ENCODE measurements at places on chromosomes 7 and 10. TPM values are rescaled to one million over a fixed set of nuclear protein-coding genes. Genes with fewer than 3 reads are reported as not detected.

DNA sequence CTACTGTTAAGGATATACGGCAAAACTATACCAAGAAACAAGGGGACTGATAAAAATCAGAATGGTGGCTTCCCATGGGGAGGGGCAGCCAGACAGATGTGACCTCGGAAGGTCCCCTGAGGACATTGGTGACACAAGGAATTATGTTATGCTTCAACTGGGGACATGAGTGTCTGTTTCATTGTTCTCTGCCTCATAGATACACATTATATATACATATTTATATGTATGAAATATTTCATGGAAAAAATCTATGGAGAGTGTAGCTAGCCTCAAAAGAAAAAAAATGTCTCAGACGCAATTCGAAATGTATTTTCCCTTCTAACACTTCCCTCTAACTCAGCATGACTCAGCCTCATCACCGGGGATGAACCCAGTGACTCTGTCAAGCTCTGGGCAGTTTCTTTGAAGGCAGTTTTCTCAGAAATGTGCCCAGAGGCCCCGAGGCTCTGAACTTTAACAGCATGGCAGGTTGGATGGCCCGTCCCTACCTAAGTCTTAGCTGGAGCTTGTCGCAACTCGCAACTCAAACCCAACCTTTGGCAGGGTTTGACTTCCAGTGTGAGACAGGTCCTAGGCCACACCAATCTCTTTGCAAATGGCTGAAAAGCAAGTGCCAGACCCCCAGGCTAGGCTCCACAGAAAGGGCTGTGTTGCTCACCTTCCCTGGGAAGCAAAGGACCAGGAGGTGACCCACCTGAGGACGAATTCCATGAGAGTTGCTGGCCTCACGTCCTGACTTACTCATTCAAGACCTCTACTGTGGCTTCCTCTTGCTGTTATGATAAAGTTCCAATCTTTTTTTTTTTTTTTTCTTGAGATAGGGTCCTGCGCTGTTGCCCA lies 86.9 kb downstream of the CARD11 start:
- DNase-seq: no peak

- no peak for DNase-seq
Observed at GRCh38 chr10:67934336-67934735, 49.9 kb downstream of the SIRT1 start.

DNA sequence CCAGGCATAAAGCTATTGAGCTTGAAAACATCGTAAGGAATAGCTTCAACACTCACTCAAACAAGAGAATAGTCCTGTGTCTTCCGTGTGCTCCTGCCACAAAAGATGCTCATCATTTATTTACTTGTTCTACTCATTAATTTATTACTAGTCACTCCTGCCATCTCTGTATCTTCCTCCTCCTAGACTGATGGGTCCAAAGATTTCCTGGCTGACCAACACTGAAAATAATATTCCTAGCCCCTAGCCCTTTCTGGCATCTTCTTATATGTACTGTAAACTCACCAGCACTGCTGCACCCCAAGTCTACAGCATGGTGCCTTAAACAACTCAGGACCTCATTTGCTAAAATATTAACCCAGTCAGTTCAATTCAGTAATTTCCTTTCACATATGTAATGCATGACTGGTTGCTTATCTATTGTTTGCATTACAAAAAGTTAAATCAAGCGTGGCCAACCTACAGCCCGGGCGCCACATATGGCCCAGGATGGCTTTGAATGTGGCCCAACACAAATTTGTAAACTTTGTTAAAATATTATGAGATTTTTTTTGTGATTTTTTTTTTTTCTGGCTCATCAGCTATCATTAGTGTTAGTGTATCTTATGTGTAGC lies 86.7 kb upstream of the GSDME start:
- DNase-seq: no peak

- DNase-seq: no peak
Observed at GRCh38 chr10:37754538-37755323, 102.7 kb downstream of the ZNF248 start.

GRCh38 chr10:44390585-44391072 lies 5.7 kb upstream of the CXCL12 start:
- no peak for DNase-seq

GRCh38 chr7:129801882-129802281 lies 150.9 kb downstream of the UBE2H start:
- no peak for DNase-seq

- DNase-seq: no peak
Observed at GRCh38 chr10:86085136-86085535, 281.5 kb downstream of the GRID1 start.

CRPPA gene
- polyA plus RNA-seq: 3.6 TPM

ANKRD2 gene
- 0.50 TPM for polyA plus RNA-seq

DNA sequence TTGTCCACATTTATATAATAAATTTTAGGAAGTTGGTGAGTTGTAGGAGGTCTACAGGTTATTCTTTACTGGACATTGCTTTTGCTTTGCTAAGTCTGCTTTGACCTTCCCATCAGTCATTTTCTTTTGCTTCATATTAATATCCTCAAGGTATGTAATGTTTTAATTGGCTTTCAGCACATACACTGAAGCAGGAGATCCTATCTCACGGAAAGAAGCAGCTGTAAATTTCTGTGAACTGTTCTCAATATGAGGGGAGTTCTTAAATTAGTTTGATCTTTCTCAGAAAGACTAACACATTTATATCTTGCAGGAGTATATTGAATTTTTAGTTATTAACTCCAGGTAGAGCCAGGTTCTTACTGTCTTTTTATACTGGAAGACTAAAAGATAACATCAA lies 856.5 kb downstream of the GATA3 start:
- no peak for DNase-seq

GRCh38 chr10:10363217-10363616 lies 654.5 kb upstream of the CELF2 start:
- DNase-seq: no peak

DNA sequence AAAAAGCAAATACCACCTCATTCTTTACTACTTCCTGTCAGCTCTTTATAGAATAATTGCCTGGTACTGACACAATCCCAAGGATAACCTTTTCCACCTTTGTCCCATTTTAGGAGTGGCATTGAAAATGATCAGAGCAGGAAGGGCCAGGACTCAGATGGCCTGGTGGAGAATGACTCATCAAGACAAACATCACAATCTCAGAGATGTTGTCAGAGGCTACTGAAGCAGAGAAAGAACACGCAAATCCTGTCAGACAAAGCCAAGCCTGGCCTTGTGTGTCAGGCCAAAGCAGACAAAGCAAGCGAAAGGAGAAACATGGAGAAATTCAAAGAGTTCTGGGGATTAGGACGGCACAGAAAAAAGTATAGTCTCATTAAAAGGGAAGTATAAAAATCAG lies 40.9 kb downstream of the NSUN6 start:
- DNase-seq: no peak

GRCh38 chr10:43043773-43044447 lies 33.0 kb upstream of the RET start:
- DNase-seq: no peak

DNA sequence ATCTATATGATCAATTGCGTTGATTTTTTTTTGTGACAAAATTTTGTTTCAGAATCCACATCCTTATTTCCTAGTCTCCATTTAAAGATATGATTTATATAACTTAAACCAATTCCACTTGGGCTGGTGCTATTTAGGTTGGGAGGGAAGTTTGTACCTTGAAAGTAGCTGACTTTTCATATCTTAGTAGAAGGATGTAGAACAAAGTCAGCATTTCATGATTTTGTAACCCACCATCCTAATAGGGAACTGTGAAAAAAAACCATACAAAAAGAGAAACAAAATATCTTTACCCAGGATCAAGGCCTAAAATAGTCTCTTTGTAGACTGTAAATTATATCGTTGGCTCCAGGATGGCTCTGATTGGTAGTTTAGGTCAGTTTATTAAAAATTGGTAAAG lies 8.3 kb downstream of the HECTD2 start:
- no peak for DNase-seq

GPR85 gene
- polyA plus RNA-seq: 0.52 TPM

DNA sequence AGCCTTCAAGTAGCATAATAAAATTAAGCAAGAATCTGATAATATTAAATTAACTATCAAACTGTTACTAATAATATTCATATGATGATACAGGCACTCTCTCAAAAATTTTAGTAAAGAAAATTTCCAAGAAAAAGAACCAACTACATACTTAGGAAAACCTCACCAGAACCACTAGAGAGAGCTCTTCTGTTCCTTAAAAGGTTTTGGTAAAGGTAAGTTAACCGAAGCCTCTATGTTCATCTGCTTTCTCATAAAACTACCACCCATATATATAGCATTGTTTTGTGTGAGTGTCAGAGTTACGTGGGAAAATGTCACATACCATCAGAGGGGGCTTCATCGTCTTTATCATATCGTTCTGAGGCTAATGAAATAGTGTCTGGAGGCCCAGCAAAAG lies 20.7 kb downstream of the SKAP2 start:
- no peak for DNase-seq

DNA sequence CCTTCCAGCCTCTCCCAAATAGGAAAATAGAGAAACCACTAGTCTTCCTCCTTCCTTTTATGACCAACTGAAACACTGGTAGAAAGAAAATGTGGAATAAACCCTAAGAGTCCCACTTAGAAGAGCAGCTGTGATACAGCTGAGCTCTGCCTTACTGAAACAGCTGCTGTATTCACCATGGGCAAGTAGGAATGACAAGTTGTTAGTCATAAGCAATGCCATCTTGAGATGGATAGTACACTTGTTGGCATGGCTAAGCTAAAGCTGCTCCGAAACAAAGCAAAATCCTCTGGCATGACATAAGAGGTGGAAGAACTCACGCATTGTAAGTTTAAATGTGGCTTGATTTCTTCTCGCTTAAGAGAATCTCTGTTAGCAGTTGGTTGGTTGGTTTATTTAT lies 48.3 kb upstream of the TMEM236 start:
- DNase-seq: no peak

DNA sequence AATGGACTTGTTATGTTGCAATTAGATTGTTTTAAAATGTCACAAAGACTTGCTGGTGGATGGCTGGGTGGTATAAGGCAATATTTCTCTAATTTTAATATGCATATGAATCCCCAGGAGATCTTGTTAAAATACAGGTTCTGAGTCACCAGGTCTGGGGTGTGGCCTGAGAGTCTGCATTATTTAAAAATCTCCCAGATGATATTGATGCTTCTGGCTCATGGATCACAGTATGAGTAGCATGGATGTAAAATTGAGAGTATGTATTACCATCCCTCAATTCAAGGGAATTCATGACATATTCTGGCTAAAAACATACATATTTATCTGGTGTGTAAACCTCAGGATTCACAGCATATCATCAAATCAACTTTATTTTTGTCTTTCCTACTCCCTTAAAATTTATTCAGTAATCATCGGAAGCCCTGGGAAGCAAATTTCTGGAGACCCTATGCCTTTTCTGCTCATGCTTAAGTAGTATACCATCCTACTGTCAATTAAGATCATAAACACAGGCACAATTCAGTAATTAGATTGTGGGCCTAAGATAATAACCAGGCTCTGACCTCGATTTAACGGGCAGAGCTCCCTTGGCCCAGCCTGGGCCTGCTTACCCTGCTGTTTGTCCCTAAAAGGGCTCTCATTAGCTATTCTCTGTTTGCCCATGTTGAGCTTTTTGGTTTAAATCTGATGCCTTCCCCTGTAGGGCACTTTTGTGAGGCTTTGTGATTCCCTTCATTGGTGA lies 29.6 kb upstream of the ICA1 start:
- no peak for DNase-seq

DNA sequence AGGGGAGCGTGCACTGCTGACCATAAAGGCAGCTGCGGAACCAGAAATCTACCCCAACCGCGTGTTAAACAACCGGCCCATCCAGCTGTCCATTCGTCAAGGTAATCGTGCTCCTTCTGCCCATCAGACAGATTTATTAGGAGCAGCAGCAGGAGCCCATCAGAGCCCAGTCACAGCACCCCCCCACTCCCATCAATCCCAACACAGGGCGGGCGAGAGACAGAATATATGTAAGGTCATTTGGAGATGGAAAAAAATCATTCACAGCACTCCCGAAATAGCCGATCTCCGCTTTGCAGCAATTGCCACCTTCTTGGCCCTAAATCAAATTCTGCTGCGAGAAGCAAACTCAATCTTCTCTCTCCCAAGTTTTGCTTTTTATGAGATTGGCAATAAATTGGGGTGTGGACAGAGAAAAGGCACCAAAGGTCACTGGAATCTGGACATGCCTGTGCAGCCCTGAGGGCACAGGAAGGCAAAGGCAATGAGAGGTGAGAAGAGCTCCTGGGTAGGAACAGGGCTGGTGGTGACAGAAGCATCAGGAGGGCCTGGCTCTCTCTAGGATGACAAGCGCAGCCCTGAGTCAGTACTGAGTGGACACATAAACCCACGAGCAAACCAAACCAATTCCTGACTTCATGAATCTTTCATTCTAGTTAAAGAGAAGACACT lies 145.0 kb upstream of the ZMIZ1 start:
- DNase-seq: no peak

DNA sequence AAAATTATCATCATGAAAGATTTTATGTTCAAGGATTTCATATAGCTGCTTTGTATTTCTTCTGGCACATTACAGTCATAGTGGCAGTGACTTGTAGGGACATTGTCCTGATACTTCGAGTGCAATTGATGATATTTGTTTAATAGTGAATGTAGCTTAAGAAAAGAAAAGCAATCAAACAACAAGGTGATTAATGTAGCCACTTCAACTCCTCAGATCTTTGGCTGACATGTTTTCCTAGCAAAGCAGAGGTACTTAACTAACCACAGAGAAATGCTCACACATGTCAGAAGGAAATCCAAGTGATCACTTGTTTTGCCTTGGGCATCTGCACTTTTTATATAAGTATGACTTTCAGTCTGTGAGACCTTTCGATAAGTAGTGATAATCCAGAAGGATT lies 470.3 kb downstream of the AUTS2 start:
- DNase-seq: no peak

- DNase-seq: no peak
Observed at GRCh38 chr7:37007268-37007667, 283.0 kb upstream of the AOAH start.

FAM13C gene
- polyA plus RNA-seq: 4.8 TPM

DNA sequence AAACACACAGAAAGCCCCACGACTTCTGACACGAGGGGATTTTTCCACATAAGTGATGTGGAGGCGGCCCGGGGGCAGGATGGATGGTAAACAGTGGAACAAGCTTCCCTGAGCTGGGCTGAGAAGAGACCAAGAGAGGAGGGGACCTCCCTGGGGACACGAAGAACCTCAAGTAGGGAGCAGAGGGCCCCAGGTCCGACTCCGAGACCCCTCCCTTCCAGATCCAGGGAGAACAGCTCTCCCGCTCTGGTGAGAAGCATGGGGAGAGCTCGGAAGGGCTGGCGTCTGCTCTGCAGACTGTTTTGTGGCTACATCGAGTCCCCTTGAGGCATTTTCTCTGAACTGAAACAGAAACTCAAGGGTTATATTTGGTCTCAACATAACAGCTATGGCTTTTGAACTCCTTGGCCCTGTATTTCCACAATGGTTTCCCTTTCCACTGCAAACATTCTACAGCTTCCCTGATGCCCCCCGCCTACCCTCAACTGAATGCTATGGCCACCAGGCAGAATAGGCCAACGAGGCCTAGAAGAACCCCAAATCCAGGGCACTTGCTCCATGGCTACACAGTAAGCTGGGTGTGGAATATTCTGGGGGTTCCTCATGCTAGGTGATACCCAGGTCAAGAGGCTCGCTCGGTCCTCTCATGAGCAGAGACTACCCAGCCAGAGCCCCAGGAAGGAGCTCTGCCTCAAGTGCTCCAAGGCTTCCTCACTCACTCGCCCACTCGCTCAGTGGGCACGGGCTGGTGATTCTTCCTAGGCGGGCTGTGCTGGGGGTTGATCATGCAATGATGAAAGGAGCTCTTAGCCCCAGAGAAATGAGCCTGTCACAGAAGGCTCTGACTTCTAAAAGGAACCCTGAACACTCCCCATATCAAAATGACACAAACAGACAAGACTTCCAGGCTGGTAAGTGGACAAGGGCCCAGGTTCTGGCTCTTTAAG lies 47.5 kb downstream of the FAM53B start:
- no peak for DNase-seq
